Stomach (tissue), 19 donors: ENCODE measurements at places on chromosomes 7 and 10. TPM values are rescaled to one million over a fixed set of nuclear protein-coding genes. Genes with fewer than 3 reads are reported as not detected.

The SMARCD3 gene
- 27.4 TPM for polyA plus RNA-seq

The RHOBTB1 gene
- 21.4 TPM for polyA plus RNA-seq

The SAP25 gene
- polyA plus RNA-seq = 1.4 TPM

The UNCX gene
- polyA plus RNA-seq = not detected

The ZNF853 gene
- 2.6 TPM for polyA plus RNA-seq

The LEP gene
- 0.12 TPM for polyA plus RNA-seq

The FGFBP3 gene
- 0.46 TPM for polyA plus RNA-seq

The TMEM176B gene
- polyA plus RNA-seq = 157 TPM

GRCh38 chr10:43981232-43981631 is 332.6 kb upstream of the ZNF32 start:
- DNase-seq = no peak

GRCh38 chr10:113055458-113055857 is 105.4 kb downstream of the TCF7L2 start:
- no peak for DNase-seq

DNA sequence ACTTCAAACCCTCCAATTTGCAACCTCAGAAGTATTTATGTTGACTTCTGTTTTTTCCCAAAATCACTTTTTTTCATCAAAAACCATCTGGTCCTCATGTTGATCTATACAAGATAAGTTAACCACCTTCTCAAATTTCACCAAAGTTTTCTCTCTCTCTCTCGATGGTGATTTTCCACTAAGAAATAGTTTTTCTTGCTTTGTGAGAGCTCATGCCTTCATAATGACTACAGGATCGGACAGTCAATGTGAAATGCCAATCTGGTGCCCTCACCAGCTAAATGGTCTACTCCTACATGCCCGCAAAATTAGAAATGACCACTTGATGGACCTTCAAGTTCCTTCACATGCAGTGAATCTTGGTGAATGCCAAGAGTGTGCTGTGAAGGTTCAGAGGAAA is 40.4 kb downstream of the CNNM1 start:
- DNase-seq = no peak
